Activated CD8-positive, alpha-beta memory T cell treated with anti-CD3 and anti-CD28 coated beads, Interleukin-2, amount 10 ng/mL, durations not matched to agents 7 days and 5 days (primary cell): ENCODE measurements at places on chromosomes 2 and 18. TPM values are rescaled to one million over a fixed set of nuclear protein-coding genes. Genes with fewer than 3 reads are reported as not detected.

Gene ROCK2
- total RNA-seq: 19.4 TPM

Gene LRRFIP1
- 197 TPM for total RNA-seq

Gene ITGB6
- not detected for total RNA-seq

Gene ST8SIA3
- total RNA-seq: not detected

Gene C1QL2
- not detected for total RNA-seq

Gene ERFE
- not detected for total RNA-seq

Gene FMNL2
- 0.56 TPM for total RNA-seq

Gene AQP12A
- not detected for total RNA-seq

Gene CFC1
- total RNA-seq: not detected
